GM04504 (cell line): ENCODE measurements at places on chromosomes 11 and 22.

DNA sequence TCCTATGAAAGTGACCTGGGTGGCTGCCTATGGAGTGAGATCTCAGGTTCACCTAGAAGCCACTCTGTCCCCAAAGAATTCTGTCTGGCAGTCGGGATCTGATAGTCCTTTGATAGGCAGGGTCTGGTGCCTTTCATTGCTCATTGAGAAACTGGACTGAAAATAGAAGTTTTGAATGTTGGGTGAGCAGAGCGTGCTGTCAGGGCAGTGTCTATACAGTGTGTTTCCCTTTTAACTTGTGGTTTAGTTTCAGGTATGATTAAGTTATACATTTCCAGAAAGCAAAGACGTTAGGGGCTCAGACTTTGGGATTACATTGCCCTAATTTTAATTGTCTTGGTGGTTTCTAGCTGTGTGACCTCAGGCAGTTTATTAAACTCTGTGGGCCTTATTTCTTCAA is 111.3 kb upstream of the PAX6 start:
- no peak for DNase-seq

- DNase-seq, result no peak
Observed at GRCh38 chr11:87972133-87972532, 203.1 kb downstream of the RAB38 start.

GRCh38 chr22:40965936-40966725 is 15.0 kb downstream of the RBX1 start:
- DNase-seq, result no peak

DNA sequence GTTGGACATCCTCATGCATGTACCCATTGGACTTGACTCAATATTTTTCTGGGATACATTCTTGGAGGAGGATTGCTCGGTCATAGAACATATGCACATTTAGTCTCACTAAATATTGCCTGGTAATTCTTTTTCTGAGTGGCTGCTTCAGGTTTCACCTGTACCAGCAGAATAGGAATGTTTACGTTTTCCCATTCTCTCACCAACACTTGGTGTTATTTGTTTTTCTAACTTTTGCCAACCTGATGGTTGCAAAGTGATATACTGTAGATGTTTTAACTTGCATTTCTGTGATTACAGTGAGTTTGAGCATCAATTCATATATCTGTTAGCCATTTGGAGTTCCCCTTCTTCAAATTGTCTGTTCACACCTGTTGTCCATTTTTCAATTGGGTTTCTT is 1.3 kb upstream of the MRGPRD start:
- DNase-seq, result no peak

- no peak for DNase-seq
Observed at GRCh38 chr11:76610871-76611475, 59.6 kb downstream of the LRRC32 start.

GRCh38 chr11:126485021-126485792 is 129.7 kb downstream of the ST3GAL4 start:
- peak; percentile 24 for DNase-seq

DNA sequence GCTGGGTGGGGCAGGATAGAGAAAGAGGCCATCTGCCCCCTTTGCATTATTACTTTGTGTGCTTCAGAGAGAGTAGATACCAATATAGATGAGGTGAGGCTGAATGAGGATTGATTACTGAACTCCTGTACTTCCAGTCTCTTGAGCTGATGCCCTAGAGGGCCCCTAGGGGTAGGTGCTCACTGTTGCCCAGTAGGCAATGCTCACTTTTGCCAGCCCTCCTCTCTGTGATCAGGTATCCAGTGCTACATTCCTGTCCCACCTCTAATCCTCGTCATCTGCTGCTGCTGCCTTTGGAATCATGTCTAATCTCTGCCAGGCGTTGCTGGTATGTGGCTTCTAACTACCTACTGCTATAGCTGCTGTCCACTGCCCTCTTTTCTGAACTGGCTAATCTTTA is 57.2 kb downstream of the CCDC83 start:
- DNase-seq, result no peak

DNA sequence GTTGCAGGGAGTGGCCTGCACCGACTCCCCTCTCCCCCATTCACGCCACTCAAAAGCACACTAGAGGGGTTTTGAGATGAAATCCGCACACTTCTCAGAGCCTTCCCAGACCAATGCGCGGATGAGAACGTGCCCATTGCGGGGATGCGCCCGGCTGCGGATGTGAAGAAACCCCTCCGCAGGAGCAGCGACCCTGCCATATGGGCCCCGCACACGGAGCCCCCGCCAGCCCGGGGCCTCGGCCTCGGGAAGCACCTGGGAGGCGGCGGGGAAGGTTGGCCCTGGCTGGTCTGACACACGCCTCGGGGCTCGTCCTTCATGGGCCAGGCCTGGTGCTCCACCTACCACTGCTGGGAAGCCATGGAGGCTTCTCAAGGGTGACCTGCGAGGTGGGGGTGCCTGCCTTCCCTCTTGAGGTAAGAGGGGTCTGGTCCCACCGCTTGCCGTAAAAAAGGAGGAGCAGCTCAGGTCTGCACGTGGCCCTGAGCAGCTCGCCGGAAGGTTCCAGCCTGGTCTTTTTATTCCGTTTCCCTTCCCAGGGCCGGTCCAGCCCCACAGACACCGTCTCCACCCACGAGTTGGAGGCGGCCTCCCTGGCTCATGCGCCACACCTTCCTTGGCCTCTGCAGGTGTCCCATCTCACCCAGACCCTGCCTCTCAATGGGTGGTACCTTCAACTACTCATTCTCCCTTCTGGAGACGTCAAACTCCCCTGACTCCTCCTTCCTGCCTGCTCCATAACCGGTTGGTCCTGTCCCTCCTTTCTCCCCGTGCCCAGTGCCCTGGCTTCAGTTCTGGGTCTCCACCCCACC is 39.4 kb downstream of the TRMU start:
- no peak for DNase-seq

- DNase-seq, result no peak
Observed at GRCh38 chr11:100832829-100833228, 145.7 kb downstream of the ARHGAP42 start.

- no peak for DNase-seq
Observed at GRCh38 chr22:43312608-43313007, 30.6 kb downstream of the SCUBE1 start.

GRCh38 chr11:113184498-113184897 is 129.9 kb upstream of the TTC12 start:
- DNase-seq, result peak; percentile 85

DNA sequence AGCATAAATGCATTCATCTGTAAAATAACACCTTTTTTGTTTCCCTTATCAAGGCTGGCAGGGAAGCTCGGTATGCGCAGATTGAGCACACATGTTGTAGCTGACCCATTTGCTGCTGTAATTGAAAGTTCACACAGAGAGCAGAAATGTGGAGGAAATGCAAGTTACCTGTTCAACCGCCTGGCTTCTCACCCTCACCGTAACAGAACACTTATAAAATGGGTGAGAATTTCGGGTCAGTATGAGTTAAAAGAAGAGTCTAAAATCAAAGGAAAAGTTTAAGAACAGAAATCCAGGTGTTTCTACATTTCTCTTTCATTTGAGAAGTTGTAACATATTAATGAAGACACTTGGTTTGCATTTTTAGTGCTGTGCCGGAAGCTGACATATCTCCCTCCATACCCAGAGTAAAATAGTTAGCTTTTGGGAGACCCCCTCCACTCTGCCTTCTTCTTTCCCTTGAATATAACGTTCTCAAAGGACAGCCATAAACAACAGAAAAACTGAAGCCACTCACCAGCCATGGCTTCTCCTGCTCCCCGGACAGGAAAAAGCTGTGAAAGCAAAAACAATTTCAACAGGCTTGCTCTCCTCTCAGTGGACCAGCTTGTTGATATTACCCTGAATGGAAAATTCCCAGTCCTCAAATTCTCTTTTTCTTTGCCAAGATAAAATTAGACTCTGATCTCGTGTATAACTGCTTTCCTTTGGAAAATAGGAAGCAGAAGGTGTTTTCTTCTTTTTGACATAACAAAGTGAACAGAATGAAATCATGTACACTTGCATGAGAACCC is at the start of gene CASP12:
Gene CASP12, minus strand, starts transcription at position 570 of the 794 bp plus-strand sequence.
- DNase-seq, result no peak

DNA sequence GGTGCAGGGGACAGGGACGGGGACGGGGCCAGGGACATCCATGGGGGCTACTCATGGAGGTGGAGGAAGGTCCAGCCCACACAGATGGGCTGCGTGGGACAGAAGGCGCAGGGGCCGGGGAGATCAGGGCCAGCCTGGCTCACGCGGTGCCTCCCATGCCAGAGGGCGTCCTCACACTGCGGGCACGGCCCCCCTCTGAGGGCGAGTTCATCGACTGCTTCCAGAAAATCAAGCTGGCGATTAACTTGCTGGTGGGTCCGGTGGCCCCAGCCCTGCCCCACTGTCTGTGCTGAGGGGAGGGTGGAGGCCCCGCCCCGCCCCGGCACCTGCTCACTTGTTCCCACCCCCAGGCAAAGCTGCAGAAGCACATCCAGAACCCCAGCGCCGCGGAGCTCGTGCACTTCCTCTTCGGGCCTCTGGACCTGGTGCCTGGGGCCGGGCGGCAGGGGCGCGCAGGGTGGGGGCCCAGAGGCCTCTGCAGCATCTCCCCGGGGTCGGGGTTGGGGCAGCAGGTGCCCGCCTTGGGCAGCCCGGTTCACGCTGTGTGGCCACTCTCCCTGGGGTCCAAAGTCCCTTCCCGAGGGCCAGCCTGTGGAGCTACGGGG is 15.8 kb downstream of the EPS8L2 start:
- DNase-seq, result no peak

DNA sequence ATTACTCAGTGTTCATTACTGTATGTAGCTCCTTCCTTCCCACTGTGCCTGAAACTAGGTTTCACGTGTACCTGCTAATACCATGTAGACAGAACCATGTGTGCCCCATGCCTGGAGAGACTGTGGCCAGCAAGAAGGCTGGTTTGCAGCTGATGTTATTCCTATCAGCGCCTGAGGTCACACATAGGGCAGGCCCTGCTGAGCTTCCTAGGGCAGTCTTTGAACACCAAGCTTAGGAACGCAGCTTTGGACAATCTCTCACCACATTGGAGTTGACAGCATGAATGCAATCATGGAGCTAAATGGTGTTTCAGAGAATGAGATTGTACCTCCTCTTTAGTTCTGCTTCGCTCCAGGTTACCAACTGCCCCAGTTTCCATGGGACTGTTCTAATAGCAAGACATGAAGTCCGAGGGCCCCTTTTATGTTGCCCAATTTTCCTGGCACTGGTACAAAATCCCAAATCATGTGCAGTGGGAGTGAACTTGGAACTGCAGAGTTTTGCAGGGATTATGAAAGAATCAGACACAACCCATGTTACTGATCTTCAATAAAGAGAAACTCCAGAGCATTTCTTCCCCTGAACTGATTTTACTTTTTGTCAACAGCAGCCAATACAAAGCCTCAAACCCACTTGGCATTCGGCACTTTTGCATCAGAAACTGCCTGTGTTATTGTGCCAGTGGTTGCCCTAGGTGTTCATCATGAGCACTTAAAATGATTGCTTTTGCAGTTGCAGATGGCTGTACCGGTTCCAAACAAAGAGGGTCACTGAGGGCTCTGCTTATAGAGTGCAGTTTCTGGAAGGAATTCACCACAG is 154.2 kb upstream of the TTC12 start:
- no peak for DNase-seq

DNA sequence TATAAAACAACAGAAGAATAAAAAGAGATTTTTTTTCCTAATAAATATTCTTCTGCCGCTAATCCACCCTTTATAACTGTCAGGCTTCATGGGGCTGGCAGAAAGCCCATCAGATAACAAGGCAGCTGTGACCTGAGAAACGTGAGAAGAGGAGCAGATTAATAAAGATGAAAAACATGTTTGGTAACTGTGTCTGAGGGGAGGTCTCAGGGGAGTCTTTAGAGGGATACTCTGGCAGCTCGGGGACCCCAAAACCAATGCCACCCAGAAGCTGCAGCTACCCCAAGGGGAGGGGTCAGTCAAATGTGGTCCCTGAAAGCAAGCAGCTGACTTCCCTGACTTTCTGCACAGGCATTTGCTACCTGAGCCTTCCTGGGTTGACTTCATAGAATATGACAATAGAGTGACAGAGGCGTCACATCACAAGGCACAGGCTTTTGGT is 48.4 kb upstream of the POU2AF1 start:
- DNase-seq, result no peak

DNA sequence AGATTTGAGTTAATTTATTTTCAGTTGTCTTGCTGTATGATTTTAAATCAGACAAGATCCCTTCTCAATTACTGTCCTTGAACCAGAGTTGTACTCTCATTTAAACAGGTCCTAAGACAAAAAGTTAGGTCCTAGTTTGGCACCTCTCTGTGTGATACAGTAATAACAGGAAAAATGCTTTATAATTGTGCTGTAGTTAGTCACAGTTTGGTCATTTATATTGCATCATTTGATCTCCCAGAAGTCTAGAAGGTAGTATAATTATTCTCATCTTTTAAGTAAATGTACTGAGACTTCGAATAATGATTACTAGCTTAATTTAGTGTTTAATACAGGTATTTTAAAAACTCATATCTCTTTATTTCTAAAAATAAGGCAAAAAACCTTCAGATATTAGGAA is 18.1 kb upstream of the LUZP2 start:
- no peak for DNase-seq

DNA sequence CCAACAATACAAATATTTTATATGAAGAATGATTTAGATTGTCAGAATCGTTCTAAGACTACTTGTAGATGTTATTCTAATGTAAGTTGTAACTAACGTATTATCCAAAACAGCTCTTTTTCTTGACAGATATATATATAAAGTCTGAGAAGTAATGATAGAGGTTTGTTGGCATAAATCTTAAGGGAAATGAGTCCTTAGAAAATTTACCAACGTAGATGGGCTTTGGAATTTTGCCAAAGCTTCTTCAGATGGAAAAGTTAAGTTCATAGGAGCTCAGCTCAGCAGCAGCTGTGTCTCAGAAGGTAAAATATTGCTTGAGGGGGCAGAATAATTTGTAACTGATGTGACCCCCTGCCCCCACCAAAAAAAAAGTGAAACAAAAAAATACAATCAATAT is 66.7 kb downstream of the BID start:
- DNase-seq, result no peak

DNA sequence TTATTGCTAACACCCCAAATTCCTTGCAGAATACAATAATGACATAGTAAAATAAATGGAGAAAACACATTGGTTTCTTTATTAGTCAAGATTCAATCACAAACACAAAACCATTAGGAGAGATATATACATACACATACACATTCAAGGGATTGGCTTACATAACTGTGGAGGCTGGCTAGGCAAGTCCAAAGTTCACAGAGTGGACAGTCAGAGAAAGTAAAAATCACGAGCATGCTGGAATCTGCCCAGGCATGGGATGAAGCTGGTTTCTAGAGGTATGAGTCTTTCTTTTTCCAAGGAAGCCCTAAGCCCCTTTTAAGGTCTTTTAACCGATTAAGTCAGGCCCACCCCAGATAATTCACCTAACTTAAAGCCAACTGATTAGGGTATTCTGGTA is 13.6 kb upstream of the OR56B1 start:
- DNase-seq, result no peak
